Lower leg skin (tissue), 4 donors: ENCODE measurements at places on chromosomes 11 and 22. TPM values are rescaled to one million over a fixed set of nuclear protein-coding genes. Genes with fewer than 3 reads are reported as not detected.

GRCh38 chr11:60919320-60919719, 4.9 kb upstream of the TMEM132A start:
- no peak for DNase-seq

SLC6A5 gene
- not detected for total RNA-seq

DNA sequence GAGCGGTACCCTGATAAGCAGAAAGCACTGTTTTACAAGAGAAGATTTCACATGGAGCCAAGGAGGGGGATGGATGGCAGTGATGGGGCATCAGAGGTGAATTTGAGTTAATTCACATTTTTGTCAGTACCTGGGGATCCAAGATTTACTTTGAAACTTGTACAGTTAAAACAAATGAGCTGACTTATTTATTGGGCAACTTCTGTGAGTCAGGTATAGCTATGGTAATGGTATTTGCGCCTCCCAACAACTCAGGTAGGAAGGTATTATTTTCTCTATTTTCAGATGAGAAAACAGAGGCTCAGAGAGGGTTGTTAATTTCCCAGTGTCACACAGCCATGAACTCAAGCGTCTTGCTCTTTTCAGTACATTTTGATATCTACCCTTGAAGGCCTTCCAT, 83.6 kb downstream of the PRR5L start:
- no peak for DNase-seq

DNA sequence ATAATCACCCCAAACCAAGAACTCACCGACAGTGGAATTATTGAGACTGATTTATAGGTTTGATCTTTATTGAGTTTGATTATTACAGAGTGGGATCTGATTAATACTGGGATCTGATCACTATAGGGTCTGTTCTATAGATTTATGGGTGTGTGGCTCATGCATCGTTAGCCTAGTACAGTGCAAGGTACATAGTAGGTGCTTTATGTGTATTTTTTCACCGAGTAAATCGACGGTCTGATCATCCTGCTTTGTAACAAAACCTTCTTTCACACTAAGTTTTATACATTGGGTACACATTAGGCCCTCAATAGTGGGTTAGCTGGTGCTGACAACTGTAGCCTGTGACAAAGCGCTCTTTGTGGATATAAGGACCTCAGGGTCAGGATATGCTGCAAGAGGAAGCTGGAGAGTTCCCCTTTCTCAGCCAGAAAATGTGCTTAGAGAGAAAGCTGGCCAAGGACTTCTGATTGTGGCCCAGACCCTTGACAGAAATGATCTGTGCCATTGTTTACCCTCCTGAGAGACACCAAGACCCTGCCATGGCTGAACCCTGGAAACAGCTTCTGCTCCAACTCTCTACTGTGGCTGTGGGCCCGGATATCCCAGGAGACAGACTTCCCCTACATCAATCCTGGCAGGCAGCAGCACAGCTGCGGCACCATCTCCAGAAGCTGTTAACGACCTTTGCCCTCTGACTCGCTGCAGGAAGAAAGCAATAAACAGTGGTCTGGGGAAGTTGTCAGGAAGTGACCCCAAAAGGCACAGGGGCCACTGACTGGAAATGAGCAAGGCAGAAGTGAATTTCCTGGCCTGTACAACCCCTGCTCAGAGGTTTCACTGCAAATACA, 16.1 kb upstream of the TPP1 start:
- peak; percentile 81 for DNase-seq

GRCh38 chr11:769887-770641, 7.2 kb downstream of the GATD1 start:
- DNase-seq: no peak

DNA sequence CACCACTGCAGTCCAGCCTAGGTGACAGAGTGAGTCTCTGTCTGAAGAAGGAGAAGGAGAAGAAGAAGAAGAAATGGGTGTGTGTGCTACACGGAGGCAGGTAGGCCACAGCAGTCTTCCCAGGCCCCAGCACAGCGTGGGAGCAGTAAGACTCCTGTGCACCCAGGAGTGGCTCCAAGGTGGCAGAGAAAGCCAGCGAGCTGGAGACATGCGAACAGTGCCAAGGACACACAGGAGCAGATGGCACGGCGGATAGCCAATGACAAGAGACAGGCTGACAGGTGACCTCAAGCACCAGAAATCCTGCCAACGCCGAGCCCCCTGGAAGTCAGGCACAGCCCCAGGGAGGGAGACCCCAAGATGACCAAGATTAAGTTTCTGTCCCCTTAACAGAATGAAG, 9.0 kb upstream of the SCGB1A1 start:
- no peak for DNase-seq

GRCh38 chr11:97943493-97943892, 1077.3 kb upstream of the CNTN5 start:
- DNase-seq: no peak

ELMOD1 gene
- total RNA-seq: 164 TPM

ARHGAP42 gene
- total RNA-seq: 22.2 TPM

DNA sequence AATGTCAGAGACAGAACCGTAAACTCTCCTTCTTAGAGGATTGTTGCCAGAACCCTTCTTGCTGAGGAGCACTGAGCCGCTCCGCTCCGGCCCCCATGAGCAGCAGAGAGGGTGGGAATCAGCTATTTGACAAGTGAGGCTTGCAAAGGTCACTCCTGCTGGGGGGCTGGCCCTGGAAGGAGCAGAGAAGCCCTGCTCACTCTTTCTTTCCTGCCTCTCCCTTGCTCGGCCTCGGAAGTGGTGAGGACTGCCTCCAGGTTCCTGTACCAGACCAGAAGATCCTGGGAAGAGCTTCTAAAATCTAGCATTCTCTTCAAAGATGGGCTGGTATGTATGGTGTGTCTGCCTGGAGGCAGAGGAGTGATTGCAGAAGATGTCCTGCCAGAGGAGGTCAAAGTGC, 168.6 kb upstream of the NECTIN1 start:
- DNase-seq: no peak

- no peak for DNase-seq
These were observed 29.5 kb downstream of the APOL5 start for GRCh38 chr22:35746946-35747703.

GRCh38 chr11:37718431-37718999, 1120.5 kb upstream of the RAG2 start:
- DNase-seq: no peak

GRCh38 chr11:68583041-68583446, 101.3 kb upstream of the GAL start:
- DNase-seq: no peak

DNA sequence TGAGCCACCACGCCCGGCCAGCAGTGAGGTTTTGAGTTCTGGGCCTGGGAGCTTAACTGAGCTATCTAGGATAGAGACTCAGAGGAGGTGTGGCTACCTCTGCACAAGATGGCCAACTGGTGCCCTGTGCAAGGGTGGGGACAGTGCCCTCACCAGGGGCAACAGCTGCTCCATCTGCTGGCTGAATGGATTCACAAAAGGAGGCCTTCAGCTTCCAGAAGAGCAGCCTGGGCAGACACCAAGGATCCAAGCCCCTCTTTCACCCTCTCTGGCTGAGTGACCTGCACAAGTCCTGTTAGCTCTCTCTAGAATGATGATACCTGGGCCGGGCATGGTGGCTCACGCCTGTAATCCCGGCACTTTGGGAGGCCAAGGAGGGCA, 33.5 kb upstream of the BAIAP2L2 start:
- no peak for DNase-seq

ANKK1 gene
- 3.2 TPM for total RNA-seq

DNA sequence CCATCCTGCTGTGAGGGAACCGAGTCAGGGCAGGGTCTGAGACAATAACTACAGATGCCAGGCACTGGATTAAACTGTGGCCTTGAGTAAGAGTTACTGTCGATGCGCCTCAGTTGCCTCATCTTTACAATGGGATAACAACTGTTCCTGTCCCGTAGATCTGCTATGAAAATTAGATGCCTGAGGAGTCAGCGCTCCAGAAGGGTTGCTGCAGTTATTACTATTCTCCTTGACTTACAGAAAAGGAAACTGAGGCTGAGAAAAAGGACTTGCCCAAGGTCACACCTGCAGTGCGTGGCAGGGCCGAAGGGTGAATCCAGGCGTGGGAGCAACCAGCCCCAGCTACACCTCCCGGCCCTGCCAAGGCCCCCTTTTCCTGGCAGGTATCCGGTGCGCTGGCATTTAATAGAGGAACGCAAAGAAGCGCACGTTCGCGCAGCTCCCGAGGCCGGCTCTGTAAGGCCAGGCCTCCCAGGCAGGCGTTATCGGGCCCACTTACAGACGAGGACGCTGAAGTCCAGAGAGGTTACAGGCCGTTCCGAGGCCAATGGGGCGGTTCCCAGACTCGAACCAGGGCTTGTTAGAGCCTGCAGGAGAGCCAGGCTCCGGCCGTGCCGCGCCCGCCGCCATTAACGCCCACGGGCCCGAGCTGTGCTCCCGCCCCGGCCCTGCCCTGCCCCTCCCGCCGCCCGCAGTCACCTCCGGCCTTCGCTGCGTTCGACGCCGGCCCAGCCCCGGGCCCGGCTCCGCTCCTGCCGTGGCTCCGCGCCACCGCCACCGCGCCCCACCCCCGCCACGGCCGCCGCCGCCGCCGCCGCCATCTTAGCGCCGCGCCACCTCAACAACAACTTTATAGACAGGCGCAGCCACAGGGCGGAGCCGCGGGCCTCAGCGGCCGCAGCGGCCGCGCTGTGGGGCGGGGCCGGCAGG, at the start of gene C11orf68:
Gene C11orf68 (minus strand): TSS at position 852 of the 930 bp plus-strand sequence. CDS start 31 bp downstream, at position 821.
- no peak for DNase-seq

OR8U1 gene
- not detected for total RNA-seq

PDE2A gene
- 26.1 TPM for total RNA-seq

CDC45 gene
- 0.39 TPM for total RNA-seq

- no peak for DNase-seq
These were observed 5.7 kb upstream of the GSTP1 start for GRCh38 chr11:67577951-67578350.

XNDC1N gene
- total RNA-seq: 8.6 TPM

DNA sequence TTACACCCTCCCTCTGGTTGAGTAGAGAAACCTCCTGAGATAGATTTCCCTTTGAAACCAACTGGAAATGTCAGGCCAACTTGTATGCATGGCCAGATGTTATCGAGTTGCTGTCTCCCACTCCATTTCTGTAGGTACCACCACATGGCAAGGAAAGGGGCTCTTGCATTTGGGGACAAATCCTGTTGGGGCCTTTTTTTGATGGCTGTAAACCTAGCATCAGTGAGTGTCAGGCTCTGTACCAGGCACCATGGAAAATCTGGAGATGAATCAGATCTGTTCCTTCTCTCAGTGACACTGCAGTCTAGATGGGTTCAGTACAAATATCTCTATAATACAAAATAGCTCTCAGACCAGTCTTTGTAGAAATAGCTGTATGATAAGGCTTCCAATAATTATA, 58.4 kb downstream of the TRAF6 start:
- DNase-seq: no peak

- no peak for DNase-seq
These were observed 11.6 kb upstream of the NPAS4 start for GRCh38 chr11:66409226-66409625.

DNA sequence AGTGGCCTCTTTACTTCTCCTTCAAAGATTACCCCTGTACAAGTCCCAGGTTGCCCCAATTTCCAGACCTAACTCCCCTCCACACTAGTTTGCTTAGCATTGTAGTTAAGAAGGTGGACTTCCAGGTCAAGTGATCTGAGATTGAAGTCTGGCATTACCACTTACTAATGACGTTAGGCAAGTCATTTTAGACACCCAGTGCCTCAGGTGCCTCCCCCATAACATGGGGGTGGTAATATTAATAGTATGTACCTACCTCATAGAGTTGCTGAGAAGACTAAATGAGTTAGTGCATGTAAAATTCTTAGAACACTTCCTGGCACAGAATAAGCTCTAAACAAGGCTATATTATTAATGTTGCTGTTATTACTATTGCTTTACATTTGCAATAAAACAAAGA, 93.4 kb downstream of the SPON1 start:
- DNase-seq: no peak

MSANTD4 gene
- total RNA-seq: 9.2 TPM

GRCh38 chr11:73280626-73281025, 8.5 kb downstream of the P2RY6 start:
- DNase-seq: no peak

DNA sequence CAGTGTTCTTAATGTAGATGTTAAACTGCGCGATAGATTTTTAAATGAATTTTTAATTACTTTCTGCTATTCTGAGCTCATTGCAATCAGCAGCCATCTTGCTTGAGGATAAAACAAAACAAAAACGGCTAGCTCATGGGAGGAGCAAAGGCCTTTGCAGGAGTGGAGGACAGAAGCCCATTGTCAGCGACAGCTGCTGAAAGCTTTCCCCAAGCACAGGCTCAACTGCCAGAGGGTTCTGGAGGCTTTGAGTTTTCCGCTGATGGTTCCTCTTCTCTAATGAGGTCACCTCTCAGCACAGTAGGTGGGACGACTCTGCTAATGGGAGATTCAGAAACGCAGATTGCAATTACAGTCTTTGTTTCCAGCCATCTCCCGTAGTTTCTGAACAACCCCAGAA, 167.1 kb upstream of the TTC12 start:
- DNase-seq: no peak

- no peak for DNase-seq
These were observed 10.7 kb upstream of the GSTP1 start for GRCh38 chr11:67572747-67573419.

DNA sequence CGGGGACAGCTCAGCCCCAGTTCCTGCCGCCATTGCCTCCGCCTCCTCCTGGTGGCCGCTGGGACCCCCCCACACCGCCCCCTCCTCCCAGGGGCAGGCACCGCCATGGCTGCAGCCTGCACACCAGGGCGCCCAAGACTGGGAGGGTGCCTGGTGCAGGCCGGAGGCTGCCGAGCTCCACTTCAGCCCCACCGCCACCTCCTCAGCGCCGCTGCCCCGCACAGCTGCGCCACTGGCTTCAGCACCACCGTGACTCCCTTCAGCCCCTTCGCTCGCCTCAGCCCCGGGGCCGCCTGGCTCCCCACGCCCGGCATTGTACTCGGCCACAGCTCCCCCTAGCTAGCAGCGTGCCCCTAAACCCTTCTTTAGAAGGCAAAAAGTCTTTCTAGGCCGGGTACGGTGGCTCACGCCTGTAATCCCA, 131.1 kb downstream of the CRYBB2 start:
- DNase-seq: no peak

KRTAP5-6 gene
- not detected for total RNA-seq

DNA sequence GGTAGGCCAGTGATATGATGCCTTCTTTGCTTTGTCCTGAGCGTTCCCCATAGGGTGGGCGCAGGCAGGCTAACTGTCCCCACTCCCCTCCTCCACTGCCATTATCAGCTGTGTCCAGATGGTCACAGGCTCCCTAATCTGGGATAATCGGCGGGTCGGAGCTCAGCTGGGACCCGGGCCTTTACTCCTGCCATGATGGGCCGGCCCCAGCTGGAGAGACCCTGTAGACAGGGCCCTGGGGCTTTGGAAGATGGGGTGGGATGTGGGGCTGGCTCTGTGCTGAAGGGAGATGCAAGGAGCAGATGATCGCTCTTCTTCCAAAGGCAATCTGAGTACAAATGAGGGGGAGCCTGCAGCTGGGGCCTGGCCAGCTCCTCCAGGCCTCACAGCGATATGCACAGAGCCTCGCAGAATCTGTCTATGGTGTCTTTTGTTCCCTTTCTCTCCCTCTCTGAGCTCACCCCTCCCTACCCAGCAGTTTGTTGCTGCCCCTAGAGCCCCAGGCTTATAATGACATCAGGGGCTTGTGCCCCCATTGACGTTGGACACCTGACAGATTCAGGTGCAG, 11.9 kb downstream of the KLHL35 start:
- no peak for DNase-seq
